ENCODE measurements at places on chromosomes 6 and 20.

DNA sequence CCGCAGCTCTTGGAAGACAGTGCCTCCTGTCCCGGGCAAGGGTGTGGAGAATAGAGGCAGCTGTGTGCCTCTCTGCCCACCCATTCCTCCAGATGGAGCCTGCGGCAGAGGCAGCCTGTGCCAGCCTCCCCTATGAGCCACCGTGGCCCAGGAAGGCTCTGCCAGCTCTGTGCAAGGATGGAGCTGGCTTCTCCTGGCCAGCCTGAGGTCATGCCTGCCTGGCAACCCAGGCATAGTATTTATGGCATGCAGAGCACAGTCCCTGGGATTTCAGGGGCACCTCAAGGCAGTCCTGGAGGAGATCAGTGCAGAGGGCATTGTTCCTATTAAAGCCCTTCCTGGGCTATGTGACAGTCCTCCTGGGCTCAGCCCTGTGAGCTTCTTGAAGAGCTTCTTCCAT is 1.5 kb downstream of the EPB41L1 start:
- DNase-seq: no peak

DNA sequence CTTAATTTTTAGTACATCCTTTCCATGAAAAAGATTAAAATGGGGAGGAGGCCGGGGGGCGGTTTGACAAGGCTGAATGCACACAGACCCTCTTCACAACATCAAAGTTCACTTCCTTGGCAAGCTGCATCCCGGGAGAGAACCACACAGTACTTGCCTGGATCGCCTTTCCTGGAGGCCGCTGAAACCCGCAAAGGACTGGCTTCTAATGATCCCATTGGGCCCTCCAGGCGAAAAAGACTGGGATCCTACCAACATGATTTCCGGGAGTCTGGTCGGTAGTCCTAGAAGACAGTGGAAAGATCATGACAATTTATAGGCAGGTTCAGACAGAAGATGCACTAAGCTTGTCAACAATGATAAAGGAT is 60.2 kb downstream of the RIPOR2 start:
- DNase-seq: no peak

DNA sequence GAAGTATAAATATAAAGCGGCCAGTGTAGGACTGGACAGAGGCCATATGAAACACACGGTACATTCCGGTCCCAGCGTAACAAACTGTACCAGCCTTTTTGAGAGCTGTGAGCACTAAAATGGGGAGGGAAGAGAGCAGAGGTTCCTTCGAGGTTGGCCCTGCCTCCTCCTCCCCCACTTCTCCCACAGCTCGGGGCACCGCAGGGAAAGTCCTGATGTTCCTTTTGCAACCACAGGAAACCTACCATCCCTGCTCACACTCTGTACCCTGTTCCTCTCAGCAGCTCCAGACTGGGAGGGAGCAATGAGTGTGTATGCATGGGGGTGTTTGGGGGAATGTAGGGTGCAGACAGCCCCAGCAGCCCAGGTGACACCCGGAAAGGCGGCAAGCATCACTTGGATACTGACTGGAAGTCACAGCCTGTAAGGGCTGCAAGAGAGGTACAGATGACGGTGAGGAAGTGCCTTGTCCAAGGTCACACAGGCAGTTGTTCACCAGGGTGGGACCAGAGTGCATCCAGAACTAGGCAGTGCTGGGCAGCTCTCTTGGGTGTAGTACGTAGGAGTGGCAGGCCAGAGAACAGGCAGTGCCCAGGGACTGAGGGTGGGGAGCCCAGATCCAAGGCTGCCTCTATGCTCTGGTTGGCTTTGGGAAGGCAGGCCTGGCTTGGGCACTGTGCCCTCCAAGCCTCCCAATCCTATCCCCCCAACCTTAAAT is 11.0 kb upstream of the ARMC12 start:
- no peak for DNase-seq

GRCh38 chr20:1085492-1086276 is 32.7 kb upstream of the PSMF1 start:
- DNase-seq: no peak

DNA sequence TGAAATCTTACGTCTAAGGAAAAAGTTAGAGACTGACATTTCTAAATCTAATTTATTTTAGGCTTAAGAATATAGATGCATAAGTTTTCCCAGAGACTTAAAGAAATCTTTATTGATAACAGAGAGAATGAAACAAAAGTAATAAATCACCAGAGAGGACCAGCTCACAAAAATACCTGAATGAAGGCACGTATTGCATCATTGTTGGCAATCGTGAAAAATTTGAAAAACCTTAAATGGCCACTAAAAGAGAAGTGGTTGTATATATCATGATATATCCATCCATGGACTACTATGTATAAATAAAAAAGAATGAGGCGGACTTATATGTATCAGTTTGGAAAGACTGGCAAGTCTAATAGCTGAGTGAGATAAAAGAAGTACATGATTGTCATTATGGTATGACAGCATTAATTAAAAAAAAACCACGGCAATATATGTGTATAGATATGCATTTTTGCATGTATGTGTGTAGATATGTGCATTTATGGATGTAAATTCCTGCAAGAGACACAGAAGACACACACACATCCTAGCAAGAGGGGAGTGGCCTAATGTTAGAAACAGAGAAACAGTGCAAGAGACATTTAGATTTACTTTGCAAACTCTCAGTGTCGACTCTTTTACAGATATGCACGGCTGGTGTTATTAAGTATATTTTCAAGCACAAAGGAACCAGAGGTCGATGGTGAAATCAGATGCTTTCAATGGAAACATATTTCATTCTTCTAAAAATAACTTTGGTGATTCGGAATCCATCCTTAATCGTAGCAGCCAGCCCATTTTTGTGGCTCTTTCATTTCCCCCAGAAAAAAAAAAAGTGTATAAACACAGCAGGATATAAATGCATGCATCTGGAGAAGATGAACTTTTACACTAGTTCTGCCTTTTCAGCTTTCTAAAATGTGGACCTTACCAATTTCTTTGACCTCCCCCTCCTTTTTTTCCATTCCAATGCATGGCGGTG is 156.1 kb upstream of the SALL4 start:
- DNase-seq: no peak

DNA sequence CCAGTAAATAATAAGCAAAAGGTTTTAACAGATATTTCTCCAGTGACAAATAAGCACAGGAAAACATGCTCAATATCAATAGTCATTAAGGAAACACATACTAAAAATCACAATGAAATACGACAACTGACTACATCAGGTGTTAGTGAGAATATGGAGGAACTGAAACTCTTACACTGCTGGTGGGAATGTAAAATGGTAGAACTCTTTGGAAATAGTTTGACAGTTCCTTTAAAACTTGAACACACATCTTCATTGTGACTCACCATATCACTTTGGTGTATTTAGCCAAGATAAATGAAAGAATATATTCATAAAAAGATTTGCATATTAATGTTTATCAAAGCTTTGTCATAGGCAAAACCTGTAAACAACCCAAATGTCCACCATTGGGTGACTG is 11.3 kb upstream of the MAP3K5 start:
- no peak for DNase-seq

- no peak for DNase-seq
Observed at GRCh38 chr20:12775041-12775440, 233.7 kb upstream of the SPTLC3 start.

DNA sequence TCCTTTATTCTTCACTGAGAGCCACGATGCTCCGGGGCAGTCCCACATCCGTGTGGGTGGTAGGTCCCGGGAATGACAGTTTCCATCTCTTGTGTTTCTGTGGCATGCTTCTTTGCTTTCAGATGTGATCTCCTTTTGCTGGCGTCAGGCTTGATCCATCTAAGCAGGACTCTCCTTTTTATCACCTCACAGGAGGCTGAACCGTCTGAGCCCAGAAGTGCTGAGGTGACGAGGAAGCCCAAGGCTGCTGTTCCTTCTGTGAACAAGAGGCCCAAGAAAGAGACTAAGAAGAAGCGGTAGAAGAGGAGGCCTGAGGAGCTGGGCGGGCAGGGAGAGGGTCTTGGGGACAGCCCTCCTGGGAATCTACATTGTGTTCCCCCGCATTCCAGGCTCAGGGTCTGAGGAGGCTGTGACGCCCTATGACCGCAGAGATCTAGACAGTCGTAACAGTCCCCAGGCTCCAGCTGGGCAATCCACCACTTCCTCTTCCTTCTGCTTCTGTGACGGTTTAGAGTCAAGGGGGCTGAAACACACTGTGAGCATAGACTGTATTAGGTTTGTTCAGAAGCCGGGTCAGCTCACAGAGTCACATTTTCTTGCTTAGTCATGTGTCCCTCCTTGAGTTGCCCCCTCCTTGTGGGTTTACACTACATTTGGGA is 26.8 kb downstream of the MANBAL start:
- no peak for DNase-seq

DNA sequence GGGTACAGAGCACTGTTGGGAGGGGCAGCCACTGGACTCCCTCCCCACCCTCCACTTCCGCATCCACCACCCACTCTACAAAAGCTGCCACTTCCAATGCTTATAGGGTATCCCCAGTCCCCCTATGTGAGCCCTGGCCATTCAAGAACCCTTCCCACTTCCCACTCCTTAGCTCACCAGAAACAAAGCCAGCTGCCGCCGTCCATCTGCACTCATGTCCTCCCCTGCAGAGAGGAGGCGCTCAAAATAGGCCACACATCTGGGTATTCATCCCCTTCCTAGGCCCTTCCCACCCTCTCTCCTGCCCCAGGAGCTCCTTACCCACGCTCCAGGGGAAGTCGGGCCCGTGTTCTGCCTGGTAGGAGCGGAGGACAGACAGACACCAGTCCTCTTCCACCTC is 6.5 kb upstream of the LY6G5C start:
- no peak for DNase-seq

GRCh38 chr6:155011809-155012291 is 16.7 kb downstream of the TIAM2 start:
- DNase-seq: no peak

GRCh38 chr6:87588756-87589407 is 905 bp downstream of the RARS2 start:
- DNase-seq: no peak

DNA sequence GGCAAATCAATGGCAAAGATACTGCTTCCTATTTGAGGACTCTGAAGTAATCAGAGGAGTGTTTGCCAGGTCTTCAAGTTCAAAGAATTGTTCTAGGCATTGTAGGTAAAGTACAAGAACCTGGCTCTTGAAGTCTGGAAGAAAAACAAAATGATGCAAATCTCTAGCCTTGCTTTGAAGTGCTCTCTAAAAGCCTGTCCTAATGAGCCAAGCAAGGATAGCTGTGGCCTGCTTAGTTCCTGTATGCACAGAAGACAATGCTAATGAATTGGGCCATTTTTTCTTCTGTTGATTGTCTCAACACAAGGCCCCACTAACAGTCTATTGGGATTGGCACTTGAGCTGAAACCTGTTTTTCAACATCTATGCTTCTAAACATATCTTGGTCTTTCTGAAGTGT is 165.0 kb upstream of the POU3F2 start:
- no peak for DNase-seq

- DNase-seq: no peak
Observed at GRCh38 chr6:88982720-88983119, 19.3 kb upstream of the RNGTT start.

GRCh38 chr6:157187182-157188083 is 135.9 kb downstream of the TMEM242 start:
- DNase-seq: no peak

GRCh38 chr6:89117211-89118108 is at the start of gene SRSF12:
SRSF12 (minus strand) TSS chr6:89118071; CDS start chr6:89117887, 184 bp downstream.
- peak; percentile 47 for DNase-seq

- DNase-seq: no peak
Observed at GRCh38 chr20:36147690-36148089, 6.8 kb upstream of the EPB41L1 start.

DNA sequence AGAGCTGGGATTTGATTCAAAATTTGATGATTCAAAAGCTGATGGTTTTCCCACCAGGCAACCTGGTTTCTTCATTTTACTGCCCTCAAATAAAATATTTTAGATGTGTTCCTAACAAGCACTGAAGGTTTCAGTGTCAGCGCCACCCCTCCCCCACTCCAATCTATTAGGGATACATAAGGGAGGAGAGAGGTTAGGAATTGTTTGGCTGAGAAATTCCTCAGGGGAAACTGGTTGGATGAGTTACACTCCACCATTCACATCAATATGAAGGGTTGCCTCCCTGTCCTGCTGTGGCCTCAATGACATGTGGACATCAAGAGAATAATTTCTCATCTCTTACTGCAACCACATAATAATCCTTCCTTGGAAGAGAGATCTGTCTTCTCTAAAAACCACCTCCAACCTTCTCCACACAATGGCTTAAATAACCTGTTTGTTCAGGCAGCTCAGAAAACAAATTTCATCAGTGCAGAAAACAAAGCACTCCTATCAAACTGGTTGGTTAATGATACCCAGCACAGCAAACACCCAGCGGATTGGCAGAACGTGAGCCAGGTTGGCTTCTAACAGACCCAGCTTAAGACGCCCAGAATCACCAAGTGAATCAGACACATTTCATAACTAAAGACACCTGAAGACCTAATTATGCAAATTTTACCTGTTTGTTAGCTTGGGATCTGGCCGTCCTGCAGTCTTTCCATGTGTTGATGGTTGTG is 136.0 kb upstream of the SGK1 start:
- DNase-seq: no peak

DNA sequence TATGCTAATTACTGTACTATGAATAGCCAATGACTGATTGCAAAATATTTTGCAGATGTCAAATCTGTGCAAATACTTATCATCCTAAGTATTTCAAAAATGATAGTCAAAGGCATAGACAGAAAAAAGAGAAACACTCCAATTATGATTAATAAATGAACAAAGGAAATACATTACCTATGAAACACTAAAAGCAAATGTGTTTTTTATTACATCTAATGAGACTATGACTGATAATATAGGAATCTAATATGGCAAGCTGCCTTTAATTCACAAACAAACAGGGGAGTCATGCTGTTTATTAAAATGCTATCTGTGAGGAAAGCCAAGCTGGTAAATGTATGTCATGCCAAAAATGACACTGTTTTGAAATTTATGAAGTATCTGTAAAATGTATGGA is 713.2 kb upstream of the NRSN1 start:
- no peak for DNase-seq

- DNase-seq: no peak
Observed at GRCh38 chr6:143970456-143971218, 37.4 kb downstream of the PLAGL1 start.

GRCh38 chr6:162443101-162443500 is 284.5 kb downstream of the PRKN start:
- DNase-seq: no peak

DNA sequence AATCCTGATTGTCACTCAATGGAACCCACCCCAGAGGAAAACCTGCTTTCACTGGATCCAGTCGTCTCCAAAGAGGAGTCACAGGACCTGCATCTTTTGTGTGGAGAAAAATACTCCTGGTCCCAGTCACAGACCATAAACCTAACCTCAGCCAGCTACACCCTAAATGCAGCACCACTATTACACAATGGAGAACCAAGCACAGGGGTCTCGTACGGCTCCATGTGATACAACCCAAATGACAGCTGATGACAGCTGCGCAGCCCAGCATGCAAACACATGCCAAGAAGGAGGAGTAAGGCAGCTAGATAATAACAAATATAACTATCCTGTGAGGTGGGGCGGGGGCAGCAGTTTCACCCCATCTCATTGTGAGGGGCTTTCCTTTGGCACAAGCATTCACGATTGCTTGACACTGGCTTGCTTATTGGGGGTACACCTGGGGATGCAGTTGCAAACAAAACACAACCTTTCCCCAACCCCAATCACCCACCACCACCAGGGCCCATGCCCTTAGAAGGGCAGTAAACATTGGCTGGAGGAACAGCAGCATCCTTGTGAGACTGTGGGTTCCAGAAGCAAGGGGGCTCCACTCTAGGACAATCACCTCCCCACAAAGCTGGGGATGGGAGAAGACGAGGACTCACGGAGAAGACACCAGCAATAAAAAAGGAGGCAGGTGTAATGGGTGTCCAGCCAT is 51.5 kb downstream of the TRERF1 start:
- DNase-seq: no peak

All from activated CD8-positive, alpha-beta memory T cell treated with anti-CD3 and anti-CD28 coated beads, Interleukin-2, amount 50 U/mL, for 4 hours (primary cell).